ENCODE measurements at places on chromosomes 1 and 21.
A peak's percentile ranks its signal among the peaks of the same experiment; 100 is the strongest.

DNA sequence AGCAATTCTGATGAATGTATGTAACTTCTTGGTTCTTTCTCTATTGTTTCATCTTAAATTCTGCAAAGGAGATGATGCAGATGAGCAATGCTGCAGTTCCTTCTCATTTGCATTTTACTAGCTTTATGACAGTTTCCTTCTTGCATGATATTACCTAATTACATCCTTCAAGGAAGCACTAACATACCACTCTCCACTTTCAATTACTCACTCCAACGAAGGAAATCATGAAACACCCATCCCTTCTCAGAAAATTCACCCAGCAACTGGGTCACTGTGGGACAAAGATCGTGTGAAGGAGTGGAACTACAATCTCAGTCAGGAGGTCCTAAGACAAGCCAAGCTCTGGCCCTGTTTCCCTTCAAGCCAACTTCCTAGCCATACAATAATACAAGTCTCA is 142.3 kb downstream of the CHD1L start:
- DNase-seq: no peak

DNA sequence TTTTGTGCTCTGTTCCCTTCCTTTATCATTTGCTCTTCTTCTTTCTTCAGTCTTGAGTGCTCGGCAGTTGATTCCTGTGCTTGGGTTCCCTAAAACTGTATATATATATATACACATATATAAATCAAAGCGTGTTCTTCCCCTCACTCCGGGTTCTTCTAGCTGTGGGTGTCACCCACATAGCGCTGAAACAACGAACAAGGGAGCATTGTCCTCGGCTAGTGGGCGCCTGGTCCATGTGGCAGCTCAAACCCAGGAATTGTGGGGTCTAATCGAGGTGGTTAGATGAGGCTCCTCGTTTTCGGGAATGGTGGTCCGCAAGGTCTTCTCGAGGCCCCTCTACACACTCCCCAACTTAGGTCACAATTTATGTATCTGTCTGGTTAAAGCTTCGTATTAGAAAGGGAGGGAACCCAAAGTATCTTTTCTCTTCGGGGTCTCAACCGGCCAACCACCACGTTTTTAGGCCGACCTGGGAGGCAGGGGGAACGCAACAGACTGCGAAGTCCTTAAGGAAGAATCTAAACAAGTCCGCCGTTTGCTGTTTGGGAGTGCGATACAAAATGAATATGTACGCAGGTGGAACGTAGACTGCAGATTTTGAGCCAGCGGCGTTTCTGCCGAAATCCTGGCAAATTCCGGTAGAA is 504 bp upstream of the SDHC start:
- DNase-seq: no peak

GRCh38 chr21:25273959-25274358 is 333.3 kb downstream of the MRPL39 start:
- DNase-seq: no peak

- DNase-seq: no peak
These were observed 3.6 kb downstream of the UBXN11 start for GRCh38 chr1:26302733-26303405.

- DNase-seq: no peak
These were observed 1744.9 kb downstream of the NCAM2 start for GRCh38 chr21:22743085-22743484.

GRCh38 chr1:11764519-11764918 is 2.5 kb downstream of the C1orf167 start:
- no peak for DNase-seq

- no peak for DNase-seq
These were observed 11.2 kb upstream of the RCOR3 start for GRCh38 chr1:211247921-211248320.

DNA sequence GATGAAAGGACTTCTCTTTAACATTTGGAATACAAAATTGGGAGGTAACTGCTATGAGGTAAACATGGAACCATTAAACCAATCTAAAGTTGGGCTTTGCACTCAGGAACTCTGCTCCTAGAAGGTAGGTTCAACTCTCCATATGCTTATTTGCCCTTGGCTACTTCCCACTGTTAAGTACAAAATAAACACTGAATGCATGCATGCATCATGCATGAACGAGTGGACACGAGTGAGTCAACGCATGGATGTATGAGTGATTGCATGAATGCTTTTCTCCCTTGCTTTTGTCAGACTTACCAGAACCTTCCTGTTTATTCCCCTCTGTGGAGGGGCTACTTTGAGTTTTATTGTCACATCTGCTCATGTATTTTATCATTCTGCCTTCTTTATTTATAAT is 42.4 kb upstream of the RUNX1 start:
- no peak for DNase-seq

DNA sequence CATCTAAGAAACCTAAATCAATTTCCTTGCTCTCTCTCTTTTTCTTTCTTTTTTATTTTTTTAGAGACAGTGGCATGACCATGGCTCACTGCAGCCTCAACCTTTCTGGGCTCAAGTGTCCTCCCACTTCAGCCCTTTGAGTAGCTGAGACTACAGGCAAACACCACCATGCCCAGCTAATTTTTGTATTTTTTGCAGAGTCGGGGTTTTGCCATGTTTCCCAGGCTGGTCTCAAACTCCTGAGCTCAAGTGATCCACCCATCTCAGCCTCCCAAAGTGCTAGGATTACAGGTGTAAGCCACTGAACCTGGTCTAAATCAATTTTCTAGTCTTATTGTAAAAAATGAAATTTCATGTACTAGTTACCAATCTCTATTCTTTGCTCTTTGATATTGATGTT is 108.9 kb downstream of the LHX8 start:
- DNase-seq: no peak

GRCh38 chr21:37165586-37165985 is 92.5 kb downstream of the TTC3 start:
- no peak for DNase-seq

DNA sequence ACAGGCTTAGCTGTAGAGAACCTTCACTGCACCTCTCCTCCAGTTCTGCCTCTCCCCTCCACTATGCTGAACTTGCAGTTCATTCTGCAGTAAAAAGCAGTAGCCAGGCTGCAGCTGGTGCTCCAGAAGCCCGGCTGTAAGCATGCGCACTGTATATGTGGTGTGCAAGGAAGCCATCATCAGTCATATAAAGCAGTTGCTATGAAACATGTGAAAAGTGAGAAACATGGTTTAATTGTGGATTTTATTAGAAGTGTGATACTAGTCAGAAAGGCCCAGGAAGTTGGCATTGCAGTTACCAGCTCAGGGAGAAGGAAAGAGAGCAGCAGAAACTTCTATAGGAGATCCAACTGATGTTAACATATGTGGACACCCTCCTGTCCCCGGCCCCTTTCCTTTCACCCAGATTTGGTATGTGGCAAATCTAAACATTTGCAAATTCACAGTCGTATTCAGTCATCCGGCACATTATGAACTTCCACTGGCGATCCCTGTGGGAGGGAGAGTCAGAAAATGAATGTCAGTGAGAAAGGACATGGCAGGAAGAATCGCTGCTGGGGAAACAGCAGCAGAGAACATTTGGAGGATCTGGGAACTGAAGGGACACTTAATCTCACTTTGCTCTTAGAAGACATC is 32.8 kb downstream of the DPT start:
- no peak for DNase-seq

- no peak for DNase-seq
These were observed 55.5 kb downstream of the TLR5 start for GRCh38 chr1:223087291-223088255.

- DNase-seq: no peak
These were observed 29.9 kb downstream of the MAP10 start for GRCh38 chr1:232835166-232835565.

- no peak for DNase-seq
These were observed 66.3 kb upstream of the BMP8A start for GRCh38 chr1:39425151-39425550.

GRCh38 chr1:182974506-182975191 is 21.7 kb upstream of the SHCBP1L start:
- peak; percentile 15 for DNase-seq

DNA sequence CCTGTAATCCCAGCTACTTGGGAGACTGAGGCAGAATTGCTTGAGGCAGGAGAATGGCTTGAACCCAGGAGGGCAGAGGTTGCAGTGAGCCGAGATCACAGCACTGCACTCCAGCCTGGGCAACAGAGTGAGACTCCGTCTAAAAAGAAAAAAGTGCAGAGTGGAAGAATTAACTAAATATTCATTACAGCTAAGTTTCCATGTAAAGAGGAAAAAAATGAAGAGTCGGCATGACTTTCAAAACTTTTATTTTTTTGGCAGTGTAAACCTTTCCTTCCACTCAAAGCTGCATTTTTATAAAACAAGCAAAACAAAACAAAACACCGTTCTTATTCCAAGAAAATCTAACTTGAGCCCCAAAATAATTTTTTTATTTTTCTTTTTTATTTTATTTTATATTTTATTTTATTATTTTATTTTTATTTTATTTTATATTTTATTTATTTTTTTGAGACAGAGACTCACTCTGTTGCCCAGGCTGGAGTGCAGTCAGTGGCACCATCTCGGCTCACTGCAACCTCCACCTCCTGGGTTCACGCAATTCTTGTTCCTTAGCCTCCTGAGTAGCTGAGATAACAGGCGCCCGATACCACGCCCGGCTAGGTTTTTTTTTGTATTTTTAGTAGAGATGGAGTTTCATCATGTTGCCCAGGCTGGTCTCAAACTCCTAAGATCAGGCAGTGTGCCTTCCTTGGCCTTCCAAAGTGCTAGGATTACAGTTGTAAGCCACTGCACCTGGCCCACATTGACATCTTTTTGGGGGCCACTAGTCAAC is 62.9 kb downstream of the PACC1 start:
- DNase-seq: no peak

DNA sequence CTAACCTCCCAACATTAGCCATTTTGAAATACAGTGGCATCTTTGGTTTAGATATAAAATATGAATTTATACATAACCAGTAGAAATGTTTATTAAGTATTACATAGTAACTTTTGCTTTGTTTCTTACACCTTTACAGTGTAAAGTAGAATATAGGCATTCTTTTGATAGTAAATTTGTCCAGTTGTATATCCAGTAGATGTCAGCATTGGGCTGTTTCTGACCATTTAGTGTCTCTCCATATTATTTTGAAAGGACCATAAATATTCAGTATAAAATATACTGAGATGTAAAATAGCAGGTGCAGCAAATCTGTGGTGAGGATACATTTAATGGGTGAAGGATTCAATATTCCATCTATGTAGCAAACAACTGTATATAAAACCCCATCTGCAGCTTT is 115.8 kb upstream of the ZRANB2 start:
- no peak for DNase-seq

GRCh38 chr1:197303463-197303862 is 35.4 kb downstream of the CRB1 start:
- no peak for DNase-seq

DNA sequence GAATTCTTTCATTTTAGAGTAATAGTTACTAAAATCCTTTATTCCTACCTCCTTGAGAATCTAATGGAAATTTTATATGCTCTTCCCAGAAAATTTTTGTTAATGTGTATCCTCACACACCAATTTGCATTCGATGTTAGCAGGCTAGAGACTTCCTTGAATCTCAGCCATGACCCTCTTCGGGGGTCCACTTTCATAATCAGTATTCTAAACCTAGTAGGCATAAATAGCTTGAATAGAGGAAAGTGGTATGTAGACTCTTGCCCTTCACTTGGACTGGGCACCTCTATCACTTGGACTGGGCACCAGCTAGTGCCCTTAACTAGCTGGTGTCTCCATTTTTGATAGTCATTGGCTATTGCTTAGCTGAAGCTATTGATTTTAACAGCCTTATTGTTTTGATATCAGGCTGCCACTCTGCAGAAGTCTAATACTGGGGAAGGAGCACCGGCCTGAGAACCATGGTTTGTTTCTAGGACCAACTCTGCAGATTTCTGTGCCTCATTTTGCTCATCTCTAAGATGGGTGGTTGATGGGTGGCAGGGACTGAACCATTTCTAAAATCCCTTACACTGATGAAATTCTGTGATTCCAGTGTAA is 42.8 kb downstream of the MRPL39 start:
- DNase-seq: peak; percentile 55

- DNase-seq: no peak
These were observed 21.7 kb downstream of the LRRC71 start for GRCh38 chr1:156942176-156942575.

GRCh38 chr1:213054733-213055591 is 3.9 kb downstream of the RPS6KC1 start:
- no peak for DNase-seq

GRCh38 chr1:20322081-20322824 is 31.6 kb downstream of the VWA5B1 start:
- peak; percentile 78 for DNase-seq

DNA sequence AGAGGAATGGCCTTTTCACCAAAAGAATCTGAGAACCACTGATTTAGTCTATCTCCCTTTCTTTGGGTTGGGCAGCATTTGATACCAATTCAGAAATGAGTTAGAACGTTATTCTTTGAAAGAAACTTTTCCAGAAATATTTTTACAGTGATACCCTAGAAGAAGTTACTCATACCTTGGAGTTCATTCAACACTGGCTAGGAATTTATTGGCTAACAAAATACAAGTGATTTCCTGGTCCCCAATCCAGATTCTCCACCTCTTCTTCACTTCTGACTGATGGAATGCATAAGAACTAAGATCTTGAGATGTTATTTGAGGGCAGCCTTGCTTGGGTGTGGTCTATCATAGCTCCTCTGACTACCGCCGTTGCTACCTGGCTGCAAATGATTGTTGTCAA is 9.4 kb downstream of the C1orf162 start:
- DNase-seq: no peak

DNA sequence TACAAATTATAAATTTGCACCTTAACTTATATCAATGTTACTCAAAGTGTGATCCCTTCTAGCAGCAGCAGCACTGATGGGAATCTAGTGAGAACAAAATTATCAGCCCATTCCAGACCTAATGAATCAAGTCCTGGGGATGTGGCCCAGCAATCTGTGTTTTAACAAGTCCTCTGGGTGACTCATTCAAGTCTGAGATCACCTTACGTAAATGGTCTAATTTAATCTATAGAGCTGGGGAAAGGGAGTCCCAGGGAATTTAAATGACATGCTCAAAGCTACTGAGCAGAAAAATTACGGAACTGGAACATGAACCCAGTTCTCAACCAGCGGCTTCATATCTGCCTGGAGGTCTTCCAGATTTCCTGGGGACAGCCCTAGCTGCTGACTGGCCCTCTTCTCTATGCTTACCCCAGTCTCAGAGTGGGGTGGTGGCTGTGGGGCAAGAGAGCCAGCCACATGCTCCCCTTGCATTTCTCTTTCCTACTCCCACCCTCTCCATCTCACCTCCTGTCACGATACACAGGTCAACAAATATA is 220.0 kb downstream of the TM2D1 start:
- DNase-seq: no peak

- DNase-seq: no peak
These were observed 2.8 kb upstream of the RAP1GAP start for GRCh38 chr1:21671915-21672314.

DNA sequence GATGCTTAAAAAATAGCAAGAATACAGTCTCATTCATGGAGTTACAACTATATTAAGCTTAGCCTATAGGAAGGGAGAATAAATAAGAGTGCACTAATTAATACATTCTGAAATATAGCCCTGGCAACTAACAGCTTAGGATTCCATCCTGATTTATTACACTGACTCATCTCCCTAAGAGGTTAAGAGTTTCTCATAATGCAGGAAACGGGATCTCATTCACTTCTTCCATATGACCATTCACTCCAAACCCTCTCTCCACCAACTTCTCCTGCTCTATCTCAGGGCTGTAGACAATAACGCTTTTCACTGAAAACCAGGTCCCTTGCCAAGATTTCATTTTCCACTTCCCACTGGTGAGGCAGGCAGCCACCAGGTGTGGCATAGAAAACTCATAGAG is 168.5 kb upstream of the PLD5 start:
- DNase-seq: no peak

- no peak for DNase-seq
These were observed 689.9 kb downstream of the MATN1 start for GRCh38 chr1:30033256-30034104.

Data from activated CD4-positive, alpha-beta T cell treated with anti-CD3 and anti-CD28 coated beads, Interleukin-2, amount 10 ng/mL, durations not matched to agents 24 days and 14 days (primary cell).